Stimulated activated CD8-positive, alpha-beta memory T cell treated with anti-CD3 and anti-CD28 coated beads, Interleukin-7, amount 100 ng/mL, for 1 hour (primary cell): ENCODE measurements at places on chromosomes 2 and 18.

GRCh38 chr2:157303612-157304011, 22.0 kb downstream of the ERMN start:
- DNase-seq = no peak

DNA sequence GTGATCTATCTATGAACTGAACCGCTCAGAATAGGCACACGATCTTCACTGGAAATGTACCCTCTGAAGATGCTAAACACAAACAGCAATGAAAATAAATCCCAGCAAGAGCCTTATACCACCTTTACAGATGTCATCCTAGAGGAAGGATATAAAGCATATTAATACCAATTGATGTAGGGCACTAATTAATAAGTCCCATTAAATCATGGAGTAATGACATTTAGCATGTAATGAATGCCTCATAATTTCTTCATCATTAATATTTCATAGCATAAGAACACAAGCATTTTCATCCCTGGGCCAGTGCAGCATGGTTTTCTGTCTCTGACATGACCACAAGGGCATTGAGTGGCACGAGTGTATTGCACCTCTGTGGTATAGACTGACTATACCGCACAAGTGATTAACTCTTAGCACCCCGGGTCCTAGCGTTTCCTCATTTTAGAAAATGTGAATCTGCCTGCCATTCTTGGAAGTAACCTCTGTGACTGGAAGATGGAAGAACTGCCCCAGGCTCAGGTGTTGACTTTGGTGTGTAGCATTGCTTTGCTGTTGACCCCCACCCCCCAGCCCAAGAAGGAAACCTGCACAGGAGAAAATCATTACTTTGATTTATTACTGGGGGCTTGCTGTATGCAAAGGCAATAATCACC, 1.4 kb upstream of the TMEM178A start:
- no peak for DNase-seq

DNA sequence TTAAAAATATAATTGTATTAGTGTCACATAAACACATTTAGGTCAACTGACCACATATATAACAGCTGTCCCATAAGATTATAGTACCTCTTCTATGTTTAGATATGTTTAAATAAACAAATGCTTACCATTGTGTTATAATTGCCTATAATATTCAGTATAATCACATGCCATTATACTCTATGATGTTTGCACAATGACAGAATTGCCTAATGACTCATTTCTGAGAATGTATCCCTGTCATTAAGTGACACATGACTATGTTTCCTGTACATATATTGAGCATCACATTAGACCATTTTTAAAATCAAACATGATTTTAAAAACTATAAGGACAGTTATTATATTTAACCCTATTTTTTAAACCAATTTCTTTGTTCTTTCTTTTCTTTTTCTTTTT, 89.8 kb downstream of the HS6ST1 start:
- DNase-seq = no peak

DNA sequence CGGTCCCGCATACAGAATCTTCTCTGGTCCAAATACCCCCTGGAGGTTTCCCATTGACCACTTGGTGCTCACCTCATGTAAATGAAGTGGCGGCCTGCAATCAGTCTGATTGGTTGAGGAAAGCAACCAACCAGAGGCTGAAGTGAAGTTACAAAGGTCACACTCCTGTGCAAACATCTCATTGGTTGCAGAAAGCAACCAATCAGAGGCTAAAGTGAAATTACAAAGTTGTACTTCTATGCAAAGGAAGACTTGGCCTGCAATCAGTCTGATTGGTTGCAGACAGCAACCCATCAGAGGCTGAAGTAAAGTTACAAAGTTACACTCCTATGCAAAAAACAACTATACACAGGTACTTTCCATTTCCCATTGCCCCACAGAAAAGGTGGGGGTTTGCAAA, 2.5 kb upstream of the SP100 start:
- no peak for DNase-seq

DNA sequence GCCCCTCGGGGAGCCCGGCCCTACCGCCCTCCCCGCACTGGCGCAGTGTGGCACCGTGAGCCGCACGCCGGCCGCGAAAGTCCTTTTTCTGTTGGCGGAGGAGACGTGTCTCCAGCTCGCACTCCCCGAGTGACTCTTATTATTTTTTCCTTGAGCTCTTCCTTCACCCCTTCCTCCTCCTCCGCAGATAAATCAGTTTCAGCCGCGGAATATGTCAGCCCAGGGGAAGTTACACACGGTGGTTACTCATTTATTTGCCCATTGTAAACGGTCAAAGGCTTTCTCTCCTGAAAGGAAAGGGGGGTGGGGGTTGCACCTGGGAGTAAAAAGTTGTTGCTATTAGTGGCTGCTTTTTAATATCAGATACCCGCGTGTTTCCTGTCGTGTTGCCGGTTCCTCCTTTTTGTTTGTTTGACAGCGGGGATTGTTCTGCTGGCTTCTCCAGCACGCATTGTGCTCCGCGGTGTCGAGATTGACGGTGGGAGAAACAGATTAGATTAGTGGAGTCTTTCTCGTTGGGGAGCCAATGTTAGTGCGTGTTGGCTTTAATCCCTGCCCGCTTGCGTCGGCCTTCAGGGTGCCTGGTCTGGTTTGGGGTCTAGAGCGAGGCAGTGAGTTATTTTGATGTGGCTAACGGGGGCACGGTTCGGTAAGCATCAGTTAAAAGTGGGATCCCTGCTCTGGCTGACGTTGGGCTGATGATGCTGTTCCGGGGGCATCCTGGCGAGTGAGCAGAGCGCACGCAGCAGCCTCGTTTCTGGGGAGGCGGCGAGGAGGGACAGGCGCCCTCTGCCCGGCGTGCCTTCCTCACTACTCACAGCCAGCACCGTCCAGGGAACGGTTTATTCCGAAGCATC, 1.6 kb downstream of the CRIM1 start:
- DNase-seq = no peak
